Sciatic nerve (tissue), 2 donors: ENCODE measurements at places on chromosomes 3 and 15. TPM values are rescaled to one million over a fixed set of nuclear protein-coding genes. Genes with fewer than 3 reads are reported as not detected.

The DPPA4 gene
- not detected for total RNA-seq

GRCh38 chr3:170903123-170903522 lies 5.3 kb downstream of the EIF5A2 start:
- DNase-seq, result no peak

GRCh38 chr3:40358454-40358853 lies 28.5 kb upstream of the ENTPD3 start:
- no peak for DNase-seq

GRCh38 chr15:91855684-91856489 lies 2.4 kb downstream of the SLCO3A1 start:
- DNase-seq, result no peak

DNA sequence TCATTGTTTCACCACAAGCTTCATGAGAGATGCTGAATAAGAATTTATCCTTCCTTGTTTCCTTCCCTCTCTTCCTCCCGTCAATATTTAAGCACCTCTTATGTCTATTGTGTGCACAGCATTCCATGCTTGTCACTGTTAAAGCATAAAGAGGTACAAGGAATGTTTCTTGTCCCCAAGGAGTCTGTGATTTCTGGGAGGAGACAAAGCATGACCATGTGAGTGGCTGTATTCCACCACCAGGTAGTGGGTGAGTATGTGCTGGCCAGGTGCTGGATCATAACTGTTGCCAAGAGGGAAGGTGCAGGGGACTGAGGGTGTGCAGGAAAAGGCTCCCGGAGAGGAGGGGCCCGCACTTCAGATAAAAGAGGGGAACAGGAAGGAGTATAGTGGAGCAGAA lies 62.9 kb upstream of the GSK3B start:
- DNase-seq, result no peak

The TNIK gene
- total RNA-seq, result 9.5 TPM

DNA sequence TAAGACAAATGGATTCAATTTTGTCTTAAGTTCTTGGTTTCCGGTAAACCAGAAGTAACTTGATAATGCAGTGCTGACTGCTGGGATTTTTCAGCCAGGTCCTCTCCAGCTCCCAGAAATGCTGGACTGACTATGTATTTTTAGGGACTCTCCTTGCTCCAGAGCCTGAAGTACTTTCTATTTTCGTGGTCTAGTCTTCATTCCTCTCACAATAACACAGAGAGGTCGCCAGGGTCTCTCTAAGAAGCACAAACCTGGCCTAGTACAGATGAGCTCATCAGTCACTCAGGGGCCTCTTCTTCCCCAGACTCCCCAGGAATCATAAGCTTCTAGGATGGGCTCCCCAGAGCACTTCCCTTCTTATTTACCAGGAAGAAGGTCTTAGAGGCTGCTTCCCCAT lies 85.8 kb downstream of the FAM174B start:
- DNase-seq, result no peak

DNA sequence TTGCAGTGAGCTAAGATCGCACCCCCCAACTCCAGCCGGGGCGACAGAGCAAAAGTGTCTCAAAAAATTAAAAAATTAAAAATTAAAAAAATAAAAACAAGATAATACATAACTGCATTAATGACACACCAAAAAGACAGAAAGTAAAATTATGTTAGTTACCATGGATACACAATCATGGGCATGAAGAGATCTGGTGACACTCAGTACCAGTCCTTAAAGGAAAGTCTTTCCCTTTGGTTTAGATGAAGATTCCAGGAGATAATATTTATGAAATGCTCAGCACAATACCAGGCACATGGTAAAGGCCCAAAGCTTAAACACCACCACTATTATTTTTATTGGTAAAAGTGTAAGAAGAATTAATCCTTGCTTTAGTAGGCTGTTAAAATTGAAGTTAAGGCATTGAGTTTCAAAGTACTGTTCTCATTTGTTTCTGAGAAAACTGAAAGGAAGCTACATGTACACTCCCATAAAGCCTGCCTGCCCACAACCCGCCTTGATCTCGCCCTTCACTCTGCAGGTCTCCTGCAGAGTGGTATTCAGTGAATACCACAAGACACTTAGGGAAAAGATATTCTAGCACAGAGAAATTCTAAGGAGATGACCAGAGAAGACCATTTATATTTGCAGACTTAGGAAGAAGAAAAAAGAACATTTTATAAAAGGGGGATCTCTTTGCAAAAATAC lies 52.3 kb downstream of the SUCLG2 start:
- no peak for DNase-seq

DNA sequence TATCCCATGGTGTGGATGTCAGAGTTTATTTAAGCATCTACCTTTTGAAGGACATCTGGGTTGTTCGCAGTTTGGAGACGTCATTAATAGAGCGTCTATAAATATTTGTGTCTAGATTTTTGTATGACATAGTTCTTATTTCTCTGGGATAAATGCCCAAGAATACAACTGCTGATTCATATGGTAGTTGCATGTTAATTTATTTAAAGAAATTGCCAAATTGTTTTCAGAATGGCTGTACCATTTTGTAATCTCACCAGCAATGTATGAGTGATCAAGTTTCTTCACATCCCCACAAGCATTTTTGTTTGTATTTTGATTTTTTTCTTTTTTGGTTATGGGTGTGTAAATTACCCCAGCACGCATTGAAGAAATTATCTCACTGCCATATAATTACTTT lies 656.9 kb downstream of the NTRK3 start:
- no peak for DNase-seq

GRCh38 chr3:52827866-52828376 lies 2.6 kb downstream of the ITIH4 start:
- no peak for DNase-seq

The GPR149 gene
- total RNA-seq, result not detected

GRCh38 chr3:105745046-105745445 lies 123.8 kb downstream of the CBLB start:
- no peak for DNase-seq

DNA sequence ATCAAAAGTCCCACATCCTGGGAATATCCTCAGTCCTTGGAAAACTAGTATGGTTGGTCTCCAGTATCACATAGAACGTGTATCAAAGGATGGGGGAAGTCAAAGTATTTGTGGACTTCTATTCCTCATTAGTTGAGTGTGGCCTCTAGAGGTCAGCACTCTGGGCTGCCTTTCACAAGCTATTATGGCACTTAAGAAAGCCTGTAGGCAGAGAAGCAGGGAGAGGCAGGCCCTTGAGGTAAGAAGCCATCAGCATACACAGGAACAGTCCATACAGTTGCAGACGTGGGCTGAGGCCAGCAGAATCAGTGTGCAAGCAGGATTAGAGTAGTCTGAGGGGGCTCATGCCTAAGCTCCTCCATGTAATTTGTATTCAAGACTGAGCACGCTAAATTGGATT lies 341.7 kb downstream of the CLSTN2 start:
- no peak for DNase-seq

DNA sequence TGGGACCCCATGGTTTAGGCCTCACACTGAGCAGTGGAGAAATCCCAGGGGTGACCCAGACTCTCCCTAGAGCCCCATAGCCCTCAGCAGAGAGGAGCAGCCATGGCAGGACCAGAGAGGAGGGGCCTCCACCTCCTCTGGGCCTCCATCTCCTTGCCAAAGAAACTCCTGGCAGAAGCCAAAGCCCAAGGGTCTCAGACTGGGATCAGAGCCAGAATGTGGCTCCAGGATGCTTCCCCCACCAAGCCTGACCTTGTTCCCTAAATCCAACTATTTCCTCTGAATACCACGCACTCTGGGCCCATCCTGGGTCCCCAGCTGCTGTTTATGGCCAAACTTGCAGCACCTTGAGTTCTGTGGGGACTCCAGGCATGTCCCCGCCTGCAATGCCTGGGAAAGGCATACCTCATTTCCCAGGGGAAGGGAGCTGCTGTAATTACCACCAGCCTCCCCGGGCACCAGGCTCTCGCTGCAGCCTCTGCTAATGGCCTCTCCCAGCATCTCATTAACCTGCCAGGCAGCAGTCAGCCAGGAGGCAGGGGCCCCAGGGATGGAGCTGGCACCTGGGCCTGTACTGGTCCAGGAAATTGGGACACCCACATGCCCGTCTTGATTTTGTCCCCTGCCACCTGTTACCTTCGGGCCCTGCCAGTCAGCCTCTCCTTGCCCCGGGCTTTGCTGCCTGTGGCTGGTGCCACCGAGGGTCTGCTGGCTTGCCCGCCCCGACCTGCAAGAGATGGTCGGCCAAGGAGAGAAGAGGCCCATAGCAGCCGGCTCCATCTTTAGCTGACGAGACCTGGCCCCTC lies 4.6 kb downstream of the CCDC9B start:
- DNase-seq, result no peak

DNA sequence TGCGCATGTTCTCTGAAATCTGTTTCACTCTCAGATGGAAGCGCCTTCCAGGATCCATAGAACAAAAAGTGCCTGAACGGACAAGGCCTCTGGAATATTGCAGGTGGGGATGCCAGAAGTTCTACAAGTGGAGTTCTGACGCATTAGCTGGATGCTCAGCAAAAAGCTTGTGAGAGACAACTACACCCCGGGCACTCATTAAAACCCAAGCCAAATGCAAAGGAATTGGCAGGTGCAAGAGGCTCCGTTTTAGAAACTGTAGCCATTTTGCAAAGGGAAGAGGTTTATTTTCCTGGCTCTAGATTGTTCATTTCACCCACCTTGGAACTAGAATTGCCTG lies 35.2 kb upstream of the SLC24A5 start:
- no peak for DNase-seq

- DNase-seq, result no peak
Measured at GRCh38 chr3:107629566-107629965, 106.8 kb downstream of the BBX start.

- no peak for DNase-seq
Measured at GRCh38 chr15:35141743-35142471, 56.8 kb upstream of the NANOGP8 start.

The CEMIP gene
- 9.9 TPM for total RNA-seq

The CCDC54 gene
- total RNA-seq, result not detected

GRCh38 chr3:11606865-11607440 lies 36.8 kb downstream of the VGLL4 start:
- no peak for DNase-seq

GRCh38 chr3:55202326-55202725 lies 274.5 kb upstream of the LRTM1 start:
- no peak for DNase-seq

DNA sequence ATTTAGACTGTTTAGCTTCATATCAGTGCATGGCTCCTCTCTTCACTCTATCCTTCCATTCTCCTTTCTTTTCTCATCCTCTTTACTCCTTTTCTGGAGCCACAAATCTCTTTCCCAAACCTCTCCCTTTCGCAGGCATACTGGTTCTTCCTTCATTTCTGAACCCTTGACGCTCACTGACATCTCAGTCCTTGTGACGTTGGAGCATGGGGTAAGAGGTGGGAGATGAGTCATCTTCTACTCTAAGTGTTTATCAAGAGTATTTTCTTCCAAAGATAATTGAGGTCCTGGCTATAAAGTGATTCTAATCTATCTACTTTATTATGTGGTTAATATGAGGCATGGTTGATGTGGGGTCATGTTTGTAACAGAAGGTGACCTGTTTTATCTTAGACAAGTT lies 414.2 kb downstream of the AGBL1 start:
- no peak for DNase-seq

DNA sequence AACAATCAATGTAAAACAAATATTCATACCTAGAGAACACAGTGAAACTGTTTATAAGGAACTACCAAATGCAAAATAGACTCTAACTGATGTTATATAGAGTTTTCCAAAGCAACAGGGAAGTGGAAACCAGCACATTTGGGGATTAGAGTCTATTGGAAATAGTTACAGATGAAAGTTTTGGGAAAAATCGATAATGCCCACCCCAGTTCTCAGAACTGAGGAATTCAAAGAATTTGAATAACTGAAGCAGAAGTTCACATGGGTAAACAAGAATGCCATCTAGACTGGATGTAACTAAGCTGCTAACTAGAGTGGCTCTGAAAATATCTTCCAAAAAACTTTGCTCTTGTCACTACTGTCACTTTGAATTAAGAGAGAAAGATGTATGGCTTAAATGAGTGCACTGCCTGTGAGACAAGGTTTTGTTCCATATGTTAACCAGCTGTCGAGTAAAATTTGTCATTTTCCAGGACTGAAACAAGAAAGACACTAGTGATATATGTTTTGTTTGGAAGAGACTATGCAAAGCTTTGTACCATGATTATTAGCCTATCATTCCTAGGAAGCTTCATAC lies 9.2 kb upstream of the DENND4A start:
- no peak for DNase-seq

DNA sequence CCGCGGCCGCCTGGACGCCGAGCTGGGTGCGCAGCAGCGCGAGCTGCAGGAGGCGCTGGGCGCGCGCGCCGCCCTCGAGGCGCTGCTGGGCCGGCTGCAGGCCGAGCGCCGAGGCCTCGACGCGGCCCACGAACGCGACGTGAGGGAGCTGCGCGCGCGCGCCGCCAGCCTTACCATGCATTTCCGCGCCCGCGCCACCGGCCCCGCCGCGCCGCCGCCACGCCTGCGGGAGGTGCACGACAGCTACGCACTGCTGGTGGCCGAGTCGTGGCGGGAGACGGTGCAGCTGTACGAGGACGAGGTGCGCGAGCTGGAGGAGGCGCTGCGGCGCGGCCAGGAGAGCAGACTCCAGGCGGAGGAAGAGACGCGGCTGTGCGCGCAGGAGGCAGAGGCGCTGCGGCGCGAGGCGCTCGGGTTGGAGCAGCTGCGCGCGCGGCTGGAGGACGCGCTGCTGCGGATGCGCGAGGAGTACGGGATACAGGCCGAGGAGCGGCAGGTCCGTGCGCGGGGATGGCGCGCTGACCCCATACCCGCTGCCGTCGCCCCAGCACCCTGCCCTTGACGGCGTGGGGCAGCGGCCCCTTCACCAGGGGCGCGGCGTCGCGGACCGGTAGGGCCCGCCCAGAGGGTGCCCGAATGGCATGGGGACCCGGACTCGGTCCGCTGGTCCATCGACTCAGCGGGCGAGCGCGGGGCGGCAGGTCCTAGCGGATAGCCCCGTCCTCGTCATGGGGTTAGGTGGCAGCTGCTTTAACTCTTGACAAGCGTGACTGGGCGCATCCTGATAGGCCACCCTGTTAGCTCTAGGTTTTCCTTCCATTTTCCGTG lies 848 bp downstream of the SYNM start:
- DNase-seq, result no peak

The GABRG3 gene
- not detected for total RNA-seq

DNA sequence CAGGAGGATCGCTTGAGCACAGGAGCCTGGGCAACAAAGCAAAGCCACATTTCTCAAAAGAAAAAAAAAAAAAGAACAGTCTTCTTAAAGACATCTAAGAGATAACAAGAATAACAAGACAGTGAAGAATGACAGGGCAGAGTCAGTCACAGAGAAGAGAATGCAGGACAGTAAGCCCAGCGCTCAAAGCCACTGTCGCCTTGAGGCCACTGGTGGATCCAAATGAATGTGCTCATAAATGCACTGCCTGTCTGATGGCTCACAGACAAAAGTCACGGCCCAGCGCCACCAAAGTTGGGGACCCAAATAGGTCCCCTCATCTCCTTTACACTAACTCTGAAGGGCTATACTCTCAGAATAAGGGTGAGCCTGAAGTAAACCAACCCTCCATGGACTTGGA lies 52.3 kb downstream of the FAM174B start:
- DNase-seq, result peak; percentile 39

- no peak for DNase-seq
Measured at GRCh38 chr15:88876573-88876972, 18.8 kb downstream of the HAPLN3 start.

GRCh38 chr3:196650740-196651311 lies 11.3 kb downstream of the NRROS start:
- DNase-seq, result no peak

- no peak for DNase-seq
Measured at GRCh38 chr3:153069598-153070510, 92.2 kb upstream of the RAP2B start.

The LRRC58 gene
- total RNA-seq, result 24.3 TPM

- no peak for DNase-seq
Measured at GRCh38 chr3:184688251-184688881, 23.5 kb downstream of the MAGEF1 start.

The HHATL gene
- total RNA-seq, result not detected

- DNase-seq, result no peak
Measured at GRCh38 chr3:160671231-160671630, 5.7 kb upstream of the ARL14 start.
